ENCODE measurements at places on chromosomes 13 and 19.
A peak's percentile ranks its signal among the peaks of the same experiment; 100 is the strongest.

- H3K27me3 ChIP-seq = peaks cover 3% of the 10 kb centered on the region
- H3K4me3 ChIP-seq = no peak overlapping the region
- H3K36me3 ChIP-seq = no peaks in the 10 kb centered on the region
- no peak overlapping the region for H3K27ac ChIP-seq
- H3K4me1 ChIP-seq = no peaks in the 10 kb centered on the region
Observed at GRCh38 chr13:53167561-53167960, 138.9 kb downstream of the OLFM4 start.

DNA sequence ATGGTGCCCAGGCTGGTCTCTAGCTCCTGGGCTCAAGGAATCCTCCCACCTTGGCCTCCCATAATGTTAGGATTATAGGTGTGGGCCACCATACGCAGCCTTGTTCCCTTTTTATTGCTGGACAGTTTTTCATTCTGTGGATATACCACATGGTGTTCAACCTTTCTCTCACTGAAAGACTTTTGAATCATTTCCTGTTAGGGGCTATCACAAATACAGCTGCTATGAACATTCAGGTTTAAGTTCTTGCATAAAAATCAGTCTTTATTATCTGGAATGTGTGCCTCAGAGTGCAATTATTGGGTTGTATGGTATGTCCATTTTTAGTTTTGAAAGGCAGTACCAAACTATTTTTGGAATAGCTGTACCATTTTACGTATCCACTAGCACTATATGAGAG, 647.2 kb downstream of the LIG4 start:
- no peaks in the 10 kb centered on the region for H3K27me3 ChIP-seq
- no peak for DNase-seq
- no peaks in the 10 kb centered on the region for H3K36me3 ChIP-seq
- H3K4me1 ChIP-seq = no peaks in the 10 kb centered on the region
- H3K27ac ChIP-seq = no peak overlapping the region

- no peak overlapping the region for H3K27ac ChIP-seq
- DNase-seq = no peak
Observed at GRCh38 chr13:62250501-62251201, 835.0 kb upstream of the PCDH20 start.

GRCh38 chr13:90365130-90365529, 982.4 kb upstream of the MIR17HG start:
- no peak for DNase-seq
- no peak overlapping the region for H3K4me3 ChIP-seq
- H3K27me3 ChIP-seq = no peaks in the 10 kb centered on the region
- H3K4me1 ChIP-seq = no peaks in the 10 kb centered on the region
- H3K36me3 ChIP-seq = no peaks in the 10 kb centered on the region

GRCh38 chr19:4139614-4140236, 13.7 kb upstream of the CREB3L3 start:
- H3K4me1 ChIP-seq = peaks cover 10% of the 10 kb centered on the region
- H3K27me3 ChIP-seq = peaks cover 10% of the 10 kb centered on the region
- H3K36me3 ChIP-seq = no peaks in the 10 kb centered on the region
- H3K4me3 ChIP-seq = peak overlapping the region; percentile 33
- peak overlapping the region; percentile 45 for H3K27ac ChIP-seq
- DNase-seq = peak; percentile 92

DNA sequence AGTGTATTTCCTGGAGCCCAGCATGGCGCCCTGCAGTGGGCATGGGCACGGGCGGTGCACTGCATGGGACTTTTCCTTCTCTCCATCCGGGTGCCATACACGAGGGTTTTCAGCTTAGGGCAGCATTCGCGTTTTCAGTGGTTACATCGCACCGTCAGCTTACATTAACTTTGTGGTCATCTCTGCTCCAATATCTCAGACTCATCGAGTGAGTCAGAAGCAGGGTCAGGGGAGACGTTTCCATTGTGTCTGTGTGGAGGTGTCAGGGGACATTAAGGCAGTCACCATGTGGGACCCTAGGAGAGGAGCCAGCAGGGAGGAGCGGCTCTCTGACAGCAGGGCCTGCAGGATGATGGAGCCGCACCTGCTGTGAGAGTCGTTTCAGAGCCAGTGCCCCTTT, 541.0 kb downstream of the FGF9 start:
- no peaks in the 10 kb centered on the region for H3K27me3 ChIP-seq
- H3K4me3 ChIP-seq = no peak overlapping the region
- DNase-seq = no peak
- H3K27ac ChIP-seq = no peak overlapping the region
